Retinal pigment epithelial cell (primary cell): ENCODE measurements at places on chromosomes 5 and 9.

- DNase-seq = no peak
These were observed 291.2 kb downstream of the TMEM167A start for GRCh38 chr5:82785882-82786509.

- DNase-seq = no peak
These were observed 42.3 kb downstream of the ZFAND5 start for GRCh38 chr9:72322678-72323077.

GRCh38 chr5:62727861-62728260 is 149.2 kb downstream of the LRRC70 start:
- no peak for DNase-seq

DNA sequence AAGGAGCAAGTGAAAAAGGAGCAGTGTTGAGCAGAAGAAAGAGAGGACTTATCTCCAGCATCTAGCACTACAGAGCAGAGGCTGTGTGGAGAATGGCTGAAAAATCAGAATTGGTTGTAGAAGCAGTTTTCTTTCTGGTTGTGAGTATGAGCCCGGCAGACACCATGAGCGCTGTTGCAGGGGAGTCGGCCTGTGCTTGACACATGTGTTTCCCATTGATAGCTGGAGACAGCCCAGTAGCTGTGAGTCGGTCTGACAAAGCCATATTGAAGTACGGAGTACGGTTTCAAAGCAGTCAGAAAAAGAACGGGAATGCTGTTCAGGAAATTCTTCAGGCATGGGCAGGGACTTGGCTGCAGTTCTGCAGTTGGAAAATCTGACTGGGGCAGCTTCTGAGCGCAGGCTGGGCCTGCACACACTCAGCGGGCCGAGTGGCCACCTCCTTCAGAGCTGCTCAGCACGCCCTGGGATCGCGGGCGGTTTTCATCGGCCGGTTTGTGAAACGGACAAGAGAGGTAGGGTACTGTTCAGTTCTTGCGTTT is at the start of gene SGCD:
SGCD (plus strand) TSS at position 447 of the 542 bp plus-strand sequence.
- peak; percentile 24 for DNase-seq

DNA sequence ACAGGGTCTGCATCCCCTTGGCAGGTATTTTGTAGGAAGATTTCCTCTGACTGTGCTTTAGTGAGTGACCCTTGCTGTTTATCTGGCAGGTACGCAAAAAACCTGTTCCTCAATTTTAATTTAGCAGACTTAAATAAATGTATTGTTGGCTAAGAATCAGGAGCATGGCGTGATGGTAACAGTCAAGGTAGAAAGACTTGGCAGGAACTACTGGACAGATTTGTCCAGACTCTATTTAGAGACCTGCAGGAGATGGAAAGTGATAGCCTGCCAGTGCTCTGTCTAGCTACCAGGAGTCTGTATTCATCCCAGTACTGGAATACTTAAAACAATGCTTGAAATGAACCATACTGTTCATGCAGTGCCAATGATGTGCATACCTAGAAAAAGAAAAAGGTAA is 78.8 kb upstream of the MAST4 start:
- DNase-seq = no peak

- no peak for DNase-seq
These were observed 529.5 kb upstream of the ZNF462 start for GRCh38 chr9:106333481-106333880.
